ENCODE measurements at places on chromosomes 16 and 17.
A peak's percentile ranks its signal among the peaks of the same experiment; 100 is the strongest.

DNA sequence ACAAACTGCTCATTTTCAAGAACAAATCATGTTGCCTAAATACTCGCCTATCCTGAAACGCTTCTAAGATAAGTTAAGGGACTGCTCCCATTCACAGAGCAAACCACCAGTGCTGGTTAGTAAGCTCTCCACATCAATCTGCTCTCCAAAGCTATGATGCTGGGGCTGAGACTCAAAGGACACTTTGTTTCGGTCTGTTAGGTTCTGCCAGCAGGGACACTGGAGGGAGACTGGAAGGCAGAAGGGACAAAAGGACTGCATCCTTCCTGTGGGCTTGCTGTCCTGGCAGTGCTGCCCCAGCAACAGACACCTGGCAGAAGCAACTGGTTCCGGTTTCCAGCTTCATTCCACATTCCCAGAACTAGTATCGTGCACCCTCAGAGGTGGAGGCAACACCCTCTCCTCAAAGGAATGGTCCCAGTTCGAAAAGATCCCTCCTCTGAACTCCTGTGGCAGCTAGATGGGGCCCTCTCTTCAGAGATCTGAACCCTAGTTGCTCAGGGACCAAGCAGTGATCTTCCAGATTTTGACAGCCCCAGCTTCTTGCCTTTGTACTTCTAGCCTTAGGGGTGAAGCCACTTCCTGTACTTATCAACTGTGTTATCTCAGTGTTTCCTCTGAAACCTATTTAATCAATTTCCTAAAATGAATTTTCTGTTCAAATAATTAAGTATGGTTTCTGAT lies 73.4 kb upstream of the GSG1L start:
- peak; percentile 27 for DNase-seq

DNA sequence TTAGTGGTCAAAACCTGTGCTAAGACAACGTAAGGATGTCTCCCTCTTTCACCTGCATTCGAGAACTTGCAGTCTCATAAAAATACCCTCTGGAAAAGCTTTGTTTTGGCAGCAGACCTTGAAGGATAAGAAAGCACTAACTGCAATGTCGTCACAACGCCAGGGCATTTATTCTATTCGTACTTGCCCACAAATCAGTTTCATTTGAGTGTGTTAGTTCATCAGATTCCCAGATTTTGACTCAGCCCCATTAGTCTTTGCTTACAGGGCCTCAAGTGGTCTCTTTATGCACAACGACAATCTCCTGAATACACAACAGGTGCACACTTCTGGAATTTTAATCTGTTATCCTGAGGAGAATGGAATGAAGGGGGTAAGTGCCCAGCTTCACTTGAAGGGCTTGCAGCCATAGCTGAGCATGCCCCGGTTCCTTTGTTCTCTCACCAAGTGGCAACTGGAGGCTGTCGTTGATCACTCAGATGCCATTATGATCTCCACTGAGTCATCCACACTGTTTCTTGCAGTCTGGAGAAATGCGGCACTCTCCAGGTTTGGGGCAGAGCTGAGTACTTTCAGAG lies 58.8 kb downstream of the CLEC19A start:
- DNase-seq: no peak

DNA sequence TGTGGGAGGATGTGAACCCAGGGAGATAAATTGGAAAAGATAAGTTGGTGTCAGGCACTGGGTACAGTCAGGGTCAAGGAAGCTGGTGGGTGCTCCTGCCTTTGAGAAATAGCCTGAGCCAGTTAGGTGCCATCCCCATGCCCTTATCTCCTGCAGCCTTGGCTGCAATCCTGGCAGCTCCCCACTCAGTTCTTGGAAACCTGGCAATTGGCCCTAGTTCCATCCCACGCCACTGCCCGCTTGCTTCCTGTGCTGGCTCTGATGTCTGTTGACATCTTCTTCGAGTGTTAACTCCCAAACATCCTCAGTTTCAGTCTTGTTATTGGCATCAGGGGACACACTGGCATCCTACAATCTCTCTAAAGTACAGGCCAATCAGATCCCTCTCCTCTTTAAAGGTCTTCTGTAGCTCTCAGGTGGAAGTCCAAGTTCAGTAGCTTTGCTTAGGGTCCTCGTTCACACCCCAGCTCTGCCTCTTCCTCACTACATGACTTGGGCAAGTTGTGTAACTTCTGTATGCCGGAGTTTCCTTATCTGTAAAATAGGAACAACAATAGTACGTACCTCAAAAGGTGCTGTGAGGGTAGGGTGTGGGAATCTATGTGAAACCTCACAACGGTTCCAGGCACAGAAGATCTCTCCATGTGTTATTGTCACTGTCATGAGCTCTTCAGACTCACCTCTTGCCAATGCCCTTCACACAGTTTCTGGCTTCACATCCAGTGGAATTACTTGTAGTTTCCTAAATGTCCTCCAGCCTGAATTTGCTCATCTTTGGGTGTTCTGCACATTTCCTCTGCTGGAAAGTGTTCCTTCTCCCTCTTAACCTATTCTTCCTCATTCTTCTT lies 13.5 kb upstream of the PRKAR1A start:
- no peak for DNase-seq

- DNase-seq: no peak
Measured at GRCh38 chr17:35245196-35245486, 2.3 kb downstream of the SLFN5 start.

DNA sequence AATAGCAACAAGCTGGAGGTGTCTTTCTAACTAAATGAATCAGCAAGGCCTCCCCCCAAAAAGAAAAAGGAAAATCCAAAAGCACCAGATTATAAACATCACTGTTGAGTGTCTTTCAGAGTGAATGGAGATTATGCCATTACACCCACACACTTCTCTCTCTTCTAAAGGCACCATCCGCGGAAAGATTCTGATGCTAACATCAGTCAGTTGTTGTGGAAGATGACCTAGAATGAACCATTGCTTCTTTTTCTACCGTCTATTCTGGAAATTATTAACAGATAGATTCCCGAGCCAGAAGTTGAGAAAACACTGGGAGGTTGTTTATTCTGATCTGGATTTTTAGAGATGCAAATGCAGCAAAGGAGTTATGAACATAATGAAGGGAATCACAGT lies 60.9 kb upstream of the FAM20A start:
- DNase-seq: no peak

DNA sequence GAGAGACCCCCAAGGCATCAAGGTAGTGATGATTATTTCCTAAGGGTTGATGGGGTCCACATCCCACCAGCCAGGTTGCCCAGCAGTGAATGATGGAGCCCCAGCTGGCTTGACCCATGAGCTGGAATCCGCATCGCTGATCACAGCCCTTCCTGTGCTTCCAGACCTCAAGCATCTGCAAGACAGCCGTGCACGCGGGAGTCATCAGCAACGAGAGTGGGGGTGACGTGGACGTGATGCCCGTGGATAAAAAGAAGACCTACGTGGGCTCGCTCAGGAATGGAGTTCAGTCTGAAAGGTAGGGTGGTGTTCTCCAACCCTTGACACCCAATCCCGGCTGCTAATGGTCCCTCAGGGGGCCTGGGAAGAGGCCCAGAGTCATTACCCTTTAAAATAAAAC lies 69.3 kb downstream of the CRISPLD2 start:
- no peak for DNase-seq

DNA sequence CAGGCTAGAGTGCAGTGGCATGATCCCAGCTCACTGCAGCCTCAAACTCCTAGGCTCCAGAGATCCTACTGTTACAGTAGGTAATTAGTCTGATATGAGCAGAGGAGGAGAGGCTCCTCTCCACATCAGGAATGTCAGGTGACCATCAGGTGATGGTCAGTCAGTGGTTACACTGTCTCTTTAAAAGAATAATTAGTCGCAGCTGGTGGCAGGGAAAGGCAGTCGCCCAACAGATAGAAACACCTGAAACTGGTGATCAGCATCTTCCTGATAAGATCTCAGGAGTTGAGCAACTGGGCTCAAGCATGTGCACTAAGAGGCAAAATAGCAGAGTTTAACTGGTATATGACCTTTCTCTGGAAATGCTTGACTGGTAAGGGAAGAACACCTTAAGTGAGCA lies 21.5 kb upstream of the ABCA5 start:
- DNase-seq: no peak

DNA sequence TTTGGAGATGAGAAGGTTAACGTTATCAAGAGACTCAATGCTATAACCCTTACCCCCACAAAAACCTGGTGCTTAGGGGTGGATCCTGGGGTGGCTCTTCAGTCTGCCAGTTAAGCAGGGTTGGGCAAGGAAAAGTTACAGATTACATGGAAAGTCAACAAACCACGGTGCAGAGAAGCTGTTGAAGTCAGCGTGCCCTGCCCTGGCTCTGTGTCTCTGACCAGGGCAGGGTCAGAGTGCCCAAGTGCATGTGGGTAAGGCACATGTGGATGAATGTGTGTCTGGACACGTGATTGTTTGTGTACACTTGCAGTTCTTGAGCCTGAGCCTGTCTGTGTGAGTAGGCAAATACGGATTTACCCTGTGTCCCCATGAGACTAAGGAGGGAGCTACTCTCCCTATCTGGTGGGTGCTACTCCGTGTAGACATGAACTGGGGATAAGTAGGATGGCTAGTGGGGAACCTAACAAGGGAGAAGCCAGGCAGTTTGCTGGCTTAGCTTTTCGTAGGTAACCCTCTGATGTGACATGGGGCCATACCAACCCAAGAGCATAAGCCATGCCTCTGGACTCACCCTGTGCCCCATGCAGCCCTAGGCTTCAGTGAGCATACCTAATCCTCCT lies 5.5 kb downstream of the IGFBP4 start:
- no peak for DNase-seq

- no peak for DNase-seq
Measured at GRCh38 chr17:81298325-81298990, 3.4 kb upstream of the SLC38A10 start.

- no peak for DNase-seq
Measured at GRCh38 chr17:10683853-10684252, 13.5 kb downstream of the SCO1 start.

- DNase-seq: no peak
Measured at GRCh38 chr16:70601576-70602575, 44.5 kb upstream of the IL34 start.
